Activated CD4-positive, alpha-beta T cell treated with anti-CD3 and anti-CD28 coated beads for 48 hours (primary cell): ENCODE measurements at places on chromosomes 12 and 14.

- DNase-seq, result no peak
Observed at GRCh38 chr12:128178565-128178964, 88.4 kb upstream of the TMEM132C start.

DNA sequence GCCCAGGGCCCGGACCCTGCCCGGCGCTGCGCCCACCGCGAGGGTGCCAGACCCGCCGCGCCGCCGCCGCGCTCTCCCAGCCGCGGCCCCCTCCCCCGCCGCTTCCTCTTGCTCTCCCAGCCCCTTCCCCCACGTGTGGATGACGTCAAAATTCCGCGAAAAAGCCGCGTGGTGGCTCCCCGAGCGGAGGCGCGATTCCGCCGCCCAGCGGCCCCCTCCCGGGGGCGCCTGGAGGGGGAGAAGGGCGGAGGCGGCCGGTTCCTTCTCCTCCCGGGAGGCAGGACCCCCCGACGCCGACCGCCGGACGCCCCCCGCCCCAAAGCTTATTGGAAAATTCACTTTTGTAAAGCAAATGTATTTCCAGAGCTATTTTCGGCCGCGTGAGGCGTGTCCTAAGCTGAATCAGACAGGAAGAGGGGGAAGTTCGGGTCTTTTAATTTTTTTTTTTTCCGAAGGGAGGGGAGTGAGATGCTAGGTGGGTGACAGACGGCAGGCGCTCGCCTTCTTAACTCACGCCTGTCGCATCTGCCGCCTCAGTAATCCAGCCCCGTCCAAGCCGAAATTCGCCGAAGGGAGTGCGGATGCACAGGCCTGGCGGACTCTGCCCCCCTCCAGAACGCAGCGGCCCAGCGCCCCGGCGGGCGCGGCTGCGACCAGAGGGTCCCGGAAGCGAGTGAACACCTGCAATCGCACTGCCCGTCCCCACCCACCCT lies 4.1 kb upstream of the CCND2 start:
- peak; percentile 96 for DNase-seq

DNA sequence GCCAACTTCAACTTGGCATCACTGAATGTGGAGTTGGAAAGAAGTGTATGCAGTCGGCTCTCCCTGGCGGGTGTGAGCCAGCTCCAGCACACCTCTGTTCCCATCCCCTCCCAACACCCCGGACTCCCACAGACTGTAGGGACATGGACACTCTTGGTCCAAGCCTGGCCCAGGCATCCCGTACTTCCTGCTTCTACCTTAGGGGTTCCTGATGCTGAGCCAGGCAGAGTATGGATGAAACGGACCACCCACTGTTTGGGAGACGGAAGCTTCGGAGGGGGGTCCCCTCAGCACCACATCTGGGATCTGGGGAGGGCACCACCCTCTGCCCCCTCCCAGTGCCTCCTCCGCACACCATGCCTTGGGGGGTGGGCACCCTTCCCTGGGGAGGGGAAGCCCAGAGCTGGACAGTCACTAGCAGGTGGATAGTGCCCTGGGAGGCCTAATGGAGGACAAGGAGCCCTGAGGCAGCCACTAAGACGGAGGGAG lies 62.0 kb downstream of the LGMN start:
- DNase-seq, result no peak

DNA sequence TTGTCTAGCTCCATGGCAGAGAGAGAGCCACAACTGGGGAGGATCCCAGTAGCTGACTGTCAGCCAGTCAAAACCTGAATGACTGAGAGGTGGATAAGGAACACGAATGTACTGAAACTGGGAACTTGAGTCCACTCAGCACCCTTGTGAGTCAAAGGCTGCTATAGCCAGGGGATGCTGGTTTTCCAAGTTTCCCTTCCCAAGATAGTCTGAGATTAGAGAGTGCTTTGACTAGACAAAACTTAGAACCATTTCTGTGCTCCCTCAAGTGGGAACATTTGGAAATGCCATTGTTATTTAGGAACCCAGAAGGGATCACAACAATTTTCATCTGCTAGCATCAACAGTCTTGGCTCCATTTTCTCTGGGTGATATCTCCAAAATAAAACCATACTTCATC lies 4.0 kb downstream of the PRKAG1 start:
- DNase-seq, result no peak

DNA sequence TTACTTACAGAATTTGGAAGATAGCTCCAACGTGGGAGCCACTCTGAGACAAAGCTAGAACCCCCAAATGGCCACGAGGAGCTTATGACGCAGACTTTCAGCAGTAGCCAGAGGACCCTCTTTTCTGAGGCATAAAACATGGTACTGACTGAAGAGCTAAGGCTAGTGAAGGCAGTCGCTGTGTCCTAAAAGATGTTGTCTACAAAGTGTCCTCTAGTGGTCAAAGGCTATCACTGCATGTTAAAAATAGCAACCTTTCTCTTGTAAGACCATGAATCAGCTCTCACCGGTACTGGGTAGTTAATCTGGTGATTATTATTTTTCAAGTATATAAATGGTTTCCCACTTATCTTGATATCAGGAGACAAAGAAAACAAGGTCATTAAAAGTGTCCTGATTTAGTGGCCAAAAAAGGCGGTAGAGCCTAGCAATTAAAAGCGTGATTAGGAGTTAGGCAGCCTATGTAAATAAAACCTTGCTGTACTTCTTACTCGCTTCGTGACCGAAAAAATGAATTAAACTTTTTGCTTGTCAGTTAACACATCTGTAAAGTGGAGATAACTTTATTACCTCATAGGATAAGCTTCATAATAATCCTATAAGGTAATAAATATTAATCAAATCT lies 47.0 kb upstream of the LGR5 start:
- DNase-seq, result no peak

GRCh38 chr14:103121846-103122584 lies 1.2 kb upstream of the TNFAIP2 start:
- DNase-seq, result no peak

DNA sequence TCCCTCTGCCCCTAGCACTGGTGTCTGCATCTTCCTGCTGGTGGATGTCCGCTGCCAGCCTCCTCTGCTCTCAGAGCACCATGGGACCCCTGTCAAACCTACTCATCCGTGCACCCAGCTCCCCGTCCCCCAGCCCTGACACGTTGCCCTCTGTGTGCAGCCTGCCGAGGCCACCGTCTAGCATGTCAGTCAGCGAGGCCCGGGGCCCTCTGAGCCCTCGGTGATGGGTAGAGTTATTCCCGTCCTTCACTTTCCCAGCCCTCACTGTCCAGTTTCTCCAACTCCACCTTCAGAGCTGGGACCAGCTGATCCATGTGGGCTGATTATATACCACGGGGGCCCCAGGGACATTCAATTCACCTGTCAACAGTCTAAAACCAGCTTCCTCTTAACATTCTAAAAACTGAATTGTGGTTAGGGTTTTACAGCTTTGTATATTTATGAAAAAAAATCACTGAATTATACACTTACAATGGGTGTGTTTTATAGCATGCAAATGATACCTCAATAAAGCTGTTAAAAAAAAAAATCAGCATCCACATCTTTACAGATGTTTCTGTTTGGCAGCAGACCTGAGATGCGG lies 61.3 kb downstream of the CCDC88C start:
- no peak for DNase-seq

DNA sequence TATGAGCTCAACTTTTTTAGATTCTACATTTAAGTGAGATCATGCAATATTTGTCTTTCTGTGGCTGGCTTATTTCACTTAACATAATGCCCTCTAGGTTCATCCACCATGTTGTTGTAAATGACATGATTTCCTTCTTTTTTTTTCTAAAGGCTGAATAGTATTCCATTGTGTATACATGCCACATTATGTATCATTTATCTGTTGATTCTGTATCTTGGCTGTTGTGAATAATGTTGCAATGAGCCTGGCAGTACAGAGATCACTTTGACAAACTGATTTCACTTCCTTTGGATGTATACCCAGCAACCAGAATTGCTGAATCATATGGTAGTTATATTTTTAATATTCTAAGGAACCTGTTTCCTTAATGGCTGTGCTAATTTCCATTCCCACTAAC lies 19.1 kb downstream of the FBXW8 start:
- no peak for DNase-seq

- DNase-seq, result no peak
Observed at GRCh38 chr14:36014236-36014635, 162.3 kb downstream of the PTCSC3 start.

GRCh38 chr12:90257927-90258624 lies 549.4 kb upstream of the ATP2B1 start:
- DNase-seq, result no peak

DNA sequence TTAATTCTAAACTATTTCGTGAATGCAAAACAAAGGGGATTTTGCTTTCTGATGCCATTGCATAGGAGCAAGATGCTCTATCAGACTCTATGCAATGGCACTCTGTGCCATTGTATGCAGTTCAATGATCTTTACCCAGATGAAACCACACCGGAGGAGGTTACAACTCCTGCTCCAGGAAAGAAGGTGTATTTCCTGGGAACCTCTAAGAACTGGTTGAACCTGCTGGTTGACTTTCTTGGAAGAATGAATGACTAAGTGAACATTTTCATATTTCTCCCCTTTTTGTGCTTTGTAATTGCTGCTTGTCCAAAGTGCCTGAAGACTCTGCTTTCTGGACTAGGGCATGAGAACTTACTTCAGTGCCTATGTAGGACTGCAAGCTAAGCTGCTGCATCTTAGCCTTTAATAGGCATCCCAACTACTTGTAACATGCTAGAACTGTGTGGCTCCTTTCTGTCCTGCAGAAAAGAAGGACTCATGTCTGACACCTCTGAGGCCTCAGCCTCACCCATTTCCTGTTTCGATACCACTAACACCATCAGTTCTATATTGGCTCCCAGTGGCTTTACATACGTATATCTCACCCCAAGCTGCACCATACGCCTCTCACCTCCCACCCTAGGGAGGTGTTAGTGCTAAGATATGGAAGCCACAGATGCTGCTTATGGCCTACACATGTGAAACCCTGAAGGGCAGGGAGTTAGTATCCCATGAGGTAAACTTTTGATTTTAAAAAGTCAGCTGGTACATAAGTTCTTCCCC lies 193.5 kb upstream of the CNOT2 start:
- DNase-seq, result no peak

GRCh38 chr12:108768591-108769500 lies 37.5 kb upstream of the CORO1C start:
- peak; percentile 14 for DNase-seq

- DNase-seq, result no peak
Observed at GRCh38 chr14:56760164-56760914, 49.9 kb downstream of the OTX2 start.

DNA sequence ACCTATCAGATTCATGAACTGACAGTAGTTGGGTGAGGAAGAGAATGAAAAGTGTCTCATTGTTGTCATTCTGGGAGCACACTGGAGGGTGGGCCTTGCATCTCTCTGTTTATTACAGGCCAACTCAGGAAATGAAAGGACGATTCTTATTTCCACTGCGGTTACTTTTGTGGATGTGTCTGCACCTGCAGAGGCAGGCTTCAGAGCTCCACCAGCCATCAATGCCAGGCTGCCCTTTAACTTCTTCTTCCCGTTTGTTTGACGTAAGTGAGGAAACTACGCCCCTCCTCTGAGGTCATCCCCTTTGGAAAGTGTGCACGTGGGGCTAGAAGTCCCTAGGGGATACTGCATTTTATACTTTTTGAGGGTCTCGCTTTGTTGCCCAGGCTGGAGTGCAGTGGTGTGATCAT lies 33.7 kb downstream of the TCTN1 start:
- no peak for DNase-seq

DNA sequence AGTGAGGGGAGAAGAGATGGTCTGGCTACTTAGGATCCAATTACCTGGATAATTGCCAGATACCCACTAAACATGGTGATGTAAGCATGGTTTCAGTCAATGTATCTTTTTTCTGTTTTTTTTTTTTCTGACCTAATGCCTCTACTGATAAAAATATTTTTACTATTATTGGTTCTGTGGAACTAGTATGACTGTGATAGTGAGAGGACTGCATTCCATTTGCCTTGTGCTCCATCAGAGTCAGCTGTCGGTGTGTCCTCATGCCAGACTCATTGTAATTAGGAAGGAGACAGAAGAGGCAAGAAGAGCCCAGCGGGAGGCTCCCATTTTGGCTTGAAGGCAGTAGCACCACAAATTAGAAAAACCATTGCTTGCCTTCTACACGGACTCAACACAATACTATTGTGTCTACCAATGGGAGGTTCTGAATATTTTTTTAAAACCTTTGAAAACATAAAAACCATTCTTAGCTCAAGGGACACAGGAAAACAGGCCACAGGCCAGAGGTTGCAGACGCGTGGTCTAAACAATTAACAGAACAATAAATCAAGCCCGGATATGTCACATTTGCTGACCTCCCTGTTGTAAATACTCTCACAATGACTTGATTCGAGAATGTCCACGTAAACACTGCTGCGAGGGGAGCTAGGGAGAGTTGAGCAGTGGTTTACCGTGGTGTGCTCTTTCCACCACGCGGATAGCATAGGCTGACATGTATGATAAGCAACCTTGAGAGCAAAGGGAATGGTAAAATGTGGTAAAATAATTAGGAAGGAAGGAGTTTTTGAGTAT lies 13.5 kb upstream of the DCP1B start:
- DNase-seq, result no peak

- DNase-seq, result no peak
Observed at GRCh38 chr12:132443091-132443490, 46.9 kb upstream of the FBRSL1 start.

- DNase-seq, result no peak
Observed at GRCh38 chr12:122060081-122060501, 18.5 kb upstream of the MLXIP start.

GRCh38 chr14:97262336-97262735 lies 465.2 kb downstream of the VRK1 start:
- no peak for DNase-seq

- no peak for DNase-seq
Observed at GRCh38 chr14:72962829-72963312, 36.6 kb downstream of the DCAF4 start.

DNA sequence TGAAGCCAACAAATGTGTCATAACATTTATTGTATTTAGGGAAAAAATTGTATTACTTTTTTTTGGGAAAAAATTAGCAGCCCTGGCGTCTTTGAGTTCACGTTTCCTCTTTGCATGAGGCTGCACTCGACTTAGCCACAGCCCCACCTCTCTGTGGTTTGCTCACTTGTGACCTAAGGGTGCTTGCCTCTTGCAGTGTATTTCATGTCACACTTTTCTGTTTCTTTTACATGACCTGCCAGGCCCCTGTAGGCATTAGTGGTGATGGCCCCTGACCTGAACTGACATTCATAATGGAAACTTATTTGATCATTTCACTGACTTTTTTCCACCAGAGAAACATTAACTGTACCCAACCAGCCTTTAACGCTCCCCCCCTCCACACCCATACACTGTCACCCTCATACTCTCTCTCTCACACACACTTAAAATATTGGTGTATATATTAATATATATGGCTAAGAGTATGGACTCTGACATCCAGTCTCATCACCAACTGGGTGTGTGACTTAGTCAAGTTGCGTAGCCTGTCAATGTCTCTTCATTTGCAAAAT lies 122.9 kb downstream of the PRKCH start:
- DNase-seq, result peak; percentile 72
